Activated CD8-positive, alpha-beta memory T cell treated with anti-CD3 and anti-CD28 coated beads for 1 hour (primary cell): ENCODE measurements at places on chromosomes 7 and 10.

DNA sequence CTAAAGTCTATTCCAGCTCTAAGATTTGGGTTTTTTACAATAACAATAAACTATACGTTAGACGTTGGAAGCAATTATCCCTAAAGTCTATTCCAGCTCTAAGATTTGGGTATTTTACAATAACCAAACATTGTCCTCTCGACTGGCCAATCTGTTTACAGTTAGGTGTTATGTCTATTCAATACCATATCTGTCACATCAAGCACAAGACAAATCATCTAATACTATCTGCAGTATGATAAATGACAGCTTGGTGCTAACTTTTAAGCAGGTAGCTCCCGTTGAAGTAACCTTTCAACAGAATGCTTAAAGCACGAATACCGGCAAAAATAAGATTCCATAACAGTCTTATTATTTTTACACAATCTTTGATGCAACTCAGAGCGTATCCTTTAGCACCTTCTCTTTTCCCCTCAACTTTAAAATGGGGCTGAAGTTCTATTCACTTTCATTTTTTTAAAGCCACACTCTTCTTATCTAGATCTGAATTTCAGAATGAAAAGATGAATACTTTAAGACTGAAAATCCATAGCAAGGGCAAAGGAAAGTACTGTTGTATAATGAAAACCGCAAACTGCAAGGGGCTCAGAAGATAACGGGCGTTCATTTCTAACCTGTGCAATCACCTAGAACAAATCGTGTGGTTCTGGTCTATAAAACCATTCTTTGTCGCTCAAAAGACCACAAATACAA, 925 bp downstream of the H2AZ2 start:
- no peak for DNase-seq

- DNase-seq: no peak
These were observed 255.5 kb upstream of the KMT2E start for GRCh38 chr7:104758504-104758903.

- no peak for DNase-seq
These were observed 243.6 kb upstream of the GRB10 start for GRCh38 chr7:51026341-51026740.

DNA sequence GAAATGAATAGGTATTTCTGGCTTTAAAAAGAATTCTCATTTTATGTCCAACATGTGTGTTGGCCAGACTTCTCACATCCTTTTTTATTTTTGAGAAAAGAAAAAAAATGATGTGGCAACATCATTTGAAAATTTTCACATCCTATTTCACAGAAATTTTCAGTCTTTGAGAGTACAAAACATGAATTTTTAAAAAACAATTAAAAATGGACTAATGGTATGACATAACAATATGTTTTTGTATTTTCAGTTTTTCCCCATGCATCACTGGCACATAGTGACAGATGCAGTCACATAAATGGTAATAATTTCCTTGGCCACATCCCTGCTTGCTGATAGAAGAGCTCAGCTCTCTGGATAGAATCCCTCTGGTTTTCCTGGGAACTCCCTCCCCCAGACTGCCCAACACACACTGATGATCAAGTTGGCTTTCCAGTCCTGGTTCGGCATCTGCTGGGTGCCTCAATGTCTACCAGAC, 188.5 kb upstream of the AGR3 start:
- DNase-seq: no peak

DNA sequence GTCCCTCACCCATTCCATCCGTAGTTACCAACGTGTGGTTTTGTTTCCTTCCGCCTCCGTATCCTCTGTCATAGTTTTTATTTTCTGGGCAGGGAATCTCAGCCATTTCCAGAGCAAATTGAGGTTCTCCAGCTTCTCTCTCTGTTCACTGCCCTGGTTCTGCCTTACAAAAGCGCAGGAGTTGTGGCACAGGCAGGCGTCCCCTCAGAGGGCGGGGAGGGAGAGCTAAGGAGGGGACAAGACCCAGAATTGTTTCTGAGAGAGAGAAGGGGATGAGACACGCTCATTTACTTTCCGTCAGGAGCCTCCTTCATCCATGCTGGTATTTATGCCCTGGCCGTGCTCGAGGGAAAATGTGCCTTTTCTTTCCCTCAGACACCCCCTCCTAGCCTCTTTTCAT, 71.0 kb downstream of the SH2D4B start:
- no peak for DNase-seq

- DNase-seq: no peak
These were observed 23.8 kb upstream of the ANK3 start for GRCh38 chr10:60413306-60414012.

GRCh38 chr7:49852619-49853462, 79.4 kb downstream of the VWC2 start:
- no peak for DNase-seq

- DNase-seq: no peak
These were observed 434.3 kb upstream of the SEMA3D start for GRCh38 chr7:85620936-85621685.

- DNase-seq: no peak
These were observed 93.4 kb downstream of the SPAG6 start for GRCh38 chr10:22438711-22439110.

DNA sequence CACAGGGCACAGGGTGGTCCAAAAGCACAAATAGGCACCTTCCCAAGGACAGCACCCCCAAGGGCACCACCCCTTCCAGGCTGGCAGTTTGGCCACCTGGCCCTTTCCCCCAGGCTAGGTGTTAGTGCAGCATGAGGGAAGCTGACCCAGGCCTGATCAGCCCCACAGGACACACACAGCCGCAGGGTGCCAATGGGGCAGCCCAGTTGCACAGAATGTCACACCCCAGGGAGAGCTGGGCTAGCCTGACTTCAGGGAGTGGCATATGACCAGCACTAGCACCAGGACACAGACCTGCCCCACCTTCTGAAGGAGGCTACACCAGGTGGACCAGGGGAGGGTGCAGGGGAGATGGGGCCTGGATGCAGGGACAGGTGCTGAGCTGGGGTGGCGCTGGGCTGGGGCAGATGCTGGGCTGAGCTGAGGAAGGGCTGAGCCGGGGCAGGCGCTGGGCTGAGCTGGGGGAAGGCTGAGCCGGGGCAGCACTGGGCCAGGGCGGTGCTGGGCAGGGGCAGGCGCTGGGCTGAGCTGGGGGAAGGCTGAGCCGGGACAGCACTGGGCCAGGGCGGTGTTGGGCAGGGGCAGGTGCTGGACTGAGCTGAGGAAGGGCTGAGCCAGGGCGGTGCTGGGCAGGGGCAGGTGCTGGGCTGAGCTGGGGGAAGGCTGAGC, 3.9 kb upstream of the ADAM8 start:
- no peak for DNase-seq

GRCh38 chr10:47349941-47350371, 1.8 kb downstream of the RBP3 start:
- no peak for DNase-seq

DNA sequence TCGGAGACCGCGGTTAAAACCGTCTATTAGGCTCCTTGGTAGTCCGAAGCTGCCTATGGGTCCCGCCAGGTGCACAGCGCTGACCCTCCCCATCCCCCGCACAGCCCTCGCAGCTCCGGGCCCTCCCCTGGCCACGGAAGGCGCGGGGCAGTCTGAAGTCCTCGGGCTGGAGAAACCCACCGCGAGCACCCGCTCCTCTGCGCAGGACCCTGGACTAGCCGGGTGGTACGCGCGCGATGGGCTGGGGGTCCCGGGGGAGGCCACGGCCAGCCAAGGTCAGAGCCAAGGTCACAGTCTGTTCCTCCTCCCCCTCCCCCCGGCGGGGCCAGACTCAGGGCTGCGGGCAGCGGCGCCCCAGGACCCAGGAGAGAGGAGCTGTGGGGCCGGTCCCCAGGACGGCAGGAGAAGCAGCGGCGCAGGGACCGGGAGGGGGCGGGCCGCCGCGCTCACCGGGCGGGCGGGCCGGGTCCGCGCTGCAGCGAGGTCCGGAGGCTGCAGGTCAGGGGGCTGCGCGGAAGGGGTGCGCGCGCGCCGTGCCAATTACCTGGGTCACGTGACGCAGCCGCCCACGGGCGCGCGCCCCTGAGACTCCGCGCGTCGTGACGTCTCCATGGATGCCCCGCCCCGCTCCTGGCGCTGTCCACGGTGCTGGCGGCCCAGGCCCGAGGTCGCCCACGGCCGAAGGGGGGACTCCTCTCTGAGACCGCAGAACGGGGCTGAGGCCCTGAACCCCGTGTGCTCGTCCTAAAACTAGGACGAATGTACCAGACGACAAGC, at the start of gene OGDHL:
TSS of gene OGDHL (minus strand) at position 535 of the 777 bp plus-strand sequence. CDS start 3,731 bp downstream, outside the sequence.
- DNase-seq: peak; percentile 16

DNA sequence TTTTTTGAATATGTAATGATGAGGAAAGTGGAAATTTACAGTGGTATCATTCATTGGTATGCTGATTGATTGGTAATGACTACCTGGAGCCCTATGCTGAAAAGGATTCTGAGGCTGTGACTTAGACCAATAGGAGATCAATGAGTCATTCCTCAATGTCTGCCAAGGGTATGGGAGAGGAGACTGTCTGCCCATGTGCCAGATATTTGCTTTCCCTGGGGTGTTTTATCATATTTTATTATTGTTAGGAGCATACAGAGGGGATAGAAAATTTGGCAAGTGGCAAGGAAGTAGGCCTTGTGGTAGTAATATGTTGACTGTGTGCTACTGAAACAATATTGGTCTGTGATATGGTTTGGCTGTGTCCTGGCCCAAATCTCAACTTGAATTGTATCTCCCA, 54.8 kb downstream of the ASAH2B start:
- no peak for DNase-seq

DNA sequence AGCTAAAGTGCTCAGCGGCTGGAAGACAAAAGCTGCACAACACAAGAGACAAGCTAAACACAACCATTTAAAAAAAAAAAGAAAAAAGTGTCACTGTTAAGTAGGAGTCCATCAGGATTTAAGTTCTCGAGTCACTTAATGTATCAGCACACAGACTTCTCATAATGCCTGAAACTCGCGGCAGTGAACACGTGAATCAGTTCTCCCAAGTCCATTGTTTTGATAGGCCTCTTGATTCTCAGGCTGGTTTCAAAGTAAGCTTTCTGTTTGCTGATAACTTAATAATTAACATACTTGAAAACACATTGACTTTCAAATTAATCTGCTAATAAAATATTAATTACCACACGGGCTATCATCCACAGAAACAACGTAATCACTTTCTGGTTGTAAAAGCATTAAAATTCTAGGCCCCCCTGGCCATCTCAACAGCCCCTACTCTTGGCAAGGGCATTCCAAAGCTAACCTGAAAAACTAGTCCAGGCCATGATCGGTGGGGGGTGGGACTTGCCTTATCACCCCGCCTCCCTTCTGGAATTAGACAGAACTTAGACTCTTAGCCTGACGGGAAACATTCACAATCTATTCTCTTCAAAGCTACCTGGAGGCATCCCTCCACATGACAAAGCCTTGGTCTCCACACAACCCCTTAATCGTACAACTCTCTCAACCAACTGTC, 129.0 kb downstream of the DIP2C start:
- no peak for DNase-seq

- DNase-seq: no peak
These were observed 355.3 kb upstream of the AUTS2 start for GRCh38 chr7:69243016-69243415.

DNA sequence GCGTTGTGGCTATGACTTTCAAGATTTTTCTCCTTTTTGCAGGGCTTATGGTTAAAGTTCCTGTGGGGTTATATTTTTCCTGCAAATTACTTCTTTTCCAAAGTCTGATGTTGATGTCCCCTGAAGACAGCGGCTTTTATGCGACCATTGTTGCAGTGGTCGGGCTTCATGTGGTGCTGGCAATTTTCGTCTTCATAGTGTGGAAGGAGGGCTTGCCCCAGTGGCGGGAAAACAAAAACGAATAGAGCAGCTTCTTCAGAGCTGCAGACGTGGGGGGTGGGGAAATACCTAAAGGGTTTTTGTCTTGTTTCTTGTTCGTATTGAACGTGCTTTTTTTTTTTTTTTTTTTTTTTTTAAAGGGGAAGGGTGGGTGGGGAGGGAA, 53.8 kb downstream of the MCMBP start:
- no peak for DNase-seq

DNA sequence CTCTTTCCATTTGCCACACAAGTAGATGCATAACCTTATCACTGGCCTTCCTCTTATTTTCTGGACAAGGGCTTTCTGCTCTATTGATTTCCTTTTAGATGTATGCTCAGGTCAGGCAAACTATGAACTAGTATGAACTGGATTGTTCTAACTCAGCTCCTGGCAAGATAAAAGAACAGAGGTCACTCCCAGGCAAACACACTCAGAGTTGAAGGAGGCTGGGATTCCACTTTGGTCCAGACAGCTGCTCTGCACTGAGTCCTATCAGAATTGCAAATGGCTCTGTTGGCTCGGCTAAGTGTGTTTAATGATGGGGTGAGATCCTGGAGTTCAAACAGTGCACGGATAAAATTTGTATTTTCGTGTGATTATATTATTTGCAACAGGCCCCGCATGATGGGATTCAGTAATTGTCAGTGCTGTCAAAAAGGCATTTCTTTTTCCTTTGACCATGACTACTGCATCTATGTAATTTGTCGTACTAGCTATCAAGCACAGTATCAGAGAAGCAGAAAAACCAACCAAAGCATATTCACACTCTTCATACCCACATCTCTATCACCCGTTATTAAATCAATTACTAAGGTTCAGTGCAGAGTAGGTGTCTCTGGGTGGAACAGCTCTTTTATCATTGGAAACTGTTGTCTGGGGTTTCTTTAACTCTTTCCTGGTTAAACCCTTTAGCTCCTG, 288.1 kb upstream of the PRKCQ start:
- no peak for DNase-seq

- DNase-seq: no peak
These were observed 431.0 kb upstream of the MKI67 start for GRCh38 chr10:128557149-128557710.

DNA sequence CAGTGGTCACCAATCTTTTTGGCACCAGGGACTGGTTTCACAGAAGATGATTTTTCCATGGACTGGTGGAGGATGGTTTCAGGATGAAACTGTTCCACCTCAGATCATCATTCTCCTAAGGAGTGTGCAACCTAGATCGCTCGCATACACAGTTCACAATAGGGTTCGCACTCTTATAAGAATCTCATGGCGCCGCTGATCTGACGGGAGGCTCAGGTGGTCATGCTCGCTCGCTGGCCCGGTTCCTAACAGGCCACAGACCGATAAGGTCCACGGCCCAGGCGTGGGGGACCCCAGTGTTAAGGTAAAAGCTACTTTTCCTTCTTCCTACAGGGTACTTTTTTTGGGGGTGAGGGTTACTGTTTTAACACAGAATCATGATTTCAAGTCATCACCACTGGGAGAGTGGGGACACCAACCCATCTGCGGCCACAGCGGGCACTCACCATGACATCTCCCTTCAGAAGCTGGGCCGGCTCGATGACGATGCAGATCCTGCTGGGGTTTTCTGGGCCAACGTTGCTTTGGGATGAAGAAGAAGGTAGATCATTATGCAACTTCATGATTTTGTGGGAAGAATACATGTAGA, 170.5 kb downstream of the TNS3 start:
- no peak for DNase-seq

- no peak for DNase-seq
These were observed 57.5 kb upstream of the MGAM2 start for GRCh38 chr7:142053988-142054387.

DNA sequence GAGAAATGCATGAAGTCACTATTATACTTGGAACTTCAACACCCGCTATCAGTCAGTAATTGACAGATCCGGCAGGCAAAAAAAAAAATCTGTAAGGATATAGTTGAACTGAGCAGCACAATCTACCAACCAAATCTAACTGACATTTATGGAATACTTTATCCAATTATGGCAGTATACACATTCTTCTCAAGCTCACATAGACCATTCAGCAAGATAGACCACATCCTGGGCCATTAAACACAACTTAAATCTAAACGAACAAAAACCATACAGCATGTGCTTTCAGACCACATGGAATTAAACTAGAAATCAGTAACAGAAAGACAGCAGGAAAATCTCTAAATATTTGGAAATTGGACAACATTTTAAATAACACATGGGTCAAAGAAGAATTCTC, 112.7 kb downstream of the MPP7 start:
- no peak for DNase-seq

GRCh38 chr10:112442063-112442462, 4.7 kb downstream of the ZDHHC6 start:
- no peak for DNase-seq
